ENCODE measurements at places on chromosomes 2 and 18.

GRCh38 chr18:69558052-69558451 is 157.4 kb downstream of the DOK6 start:
- DNase-seq: no peak

GRCh38 chr2:149701241-149701640 is 113.7 kb upstream of the MMADHC start:
- no peak for DNase-seq

- no peak for DNase-seq
These were observed 65.0 kb upstream of the NYAP2 start for GRCh38 chr2:225334514-225334913.

DNA sequence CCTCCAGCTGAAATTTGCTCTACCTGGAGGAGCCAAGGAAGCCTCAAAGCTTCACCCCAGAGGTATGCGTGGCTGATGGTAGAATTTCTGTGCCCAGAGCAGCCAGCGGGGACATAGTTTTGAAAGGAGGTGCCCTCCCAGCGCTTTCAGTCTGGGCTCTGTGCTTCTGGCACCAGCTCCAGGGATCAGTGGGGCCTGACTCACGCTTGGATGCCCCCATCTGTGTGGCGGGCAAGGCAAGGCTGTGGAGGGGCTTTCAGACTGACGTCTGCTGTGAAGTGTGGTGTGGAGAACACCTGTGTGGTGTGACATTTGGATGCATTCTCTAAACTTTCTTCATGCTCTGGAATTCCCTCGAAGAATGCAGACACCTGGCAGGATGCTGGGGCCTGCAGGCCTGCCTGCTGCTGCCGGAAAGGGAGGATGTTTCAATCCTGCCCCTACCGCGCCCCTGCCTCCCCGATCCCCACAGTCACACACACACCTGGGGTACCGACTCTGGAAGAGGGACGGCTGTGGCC is 84.1 kb downstream of the CTIF start:
- no peak for DNase-seq

DNA sequence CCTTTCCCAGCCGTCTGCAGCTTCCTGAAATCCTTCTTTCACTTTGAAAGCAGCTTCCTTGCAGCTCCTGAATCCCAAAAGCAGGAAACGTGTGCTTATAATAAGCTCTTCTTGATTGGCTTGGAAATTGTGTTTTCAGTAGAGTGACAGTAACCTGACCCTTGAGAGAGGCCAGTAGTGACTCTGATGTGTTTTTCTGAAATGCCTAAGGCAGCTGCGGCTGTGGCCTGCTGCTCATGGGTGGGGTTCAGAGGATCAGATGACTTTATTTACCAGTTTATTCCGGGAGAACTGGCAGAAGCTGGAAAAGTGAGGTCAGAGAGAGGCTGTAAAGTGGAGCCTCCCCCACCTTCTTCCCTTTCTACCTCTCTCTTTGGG is 31.9 kb upstream of the RPIA start:
- DNase-seq: no peak

DNA sequence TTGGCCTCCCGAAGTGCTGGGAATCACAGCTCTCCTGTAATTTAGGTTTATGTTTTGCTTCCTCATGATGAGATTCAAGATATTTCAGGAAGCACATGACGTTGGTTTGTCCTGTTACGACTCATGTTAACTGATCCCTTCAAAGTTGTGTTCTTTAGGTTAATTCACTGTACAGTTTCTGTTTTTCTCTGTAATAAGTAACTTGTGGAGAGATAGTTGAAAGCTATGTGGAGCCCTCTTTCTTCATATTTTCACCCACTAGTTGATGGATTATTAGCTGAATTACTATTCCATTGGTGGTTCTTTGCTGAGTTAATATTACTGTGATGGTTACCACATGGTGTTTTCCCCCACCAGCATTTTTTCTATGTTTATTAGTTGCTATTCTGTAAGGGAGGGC is 18.3 kb upstream of the CHCHD5 start:
- no peak for DNase-seq

DNA sequence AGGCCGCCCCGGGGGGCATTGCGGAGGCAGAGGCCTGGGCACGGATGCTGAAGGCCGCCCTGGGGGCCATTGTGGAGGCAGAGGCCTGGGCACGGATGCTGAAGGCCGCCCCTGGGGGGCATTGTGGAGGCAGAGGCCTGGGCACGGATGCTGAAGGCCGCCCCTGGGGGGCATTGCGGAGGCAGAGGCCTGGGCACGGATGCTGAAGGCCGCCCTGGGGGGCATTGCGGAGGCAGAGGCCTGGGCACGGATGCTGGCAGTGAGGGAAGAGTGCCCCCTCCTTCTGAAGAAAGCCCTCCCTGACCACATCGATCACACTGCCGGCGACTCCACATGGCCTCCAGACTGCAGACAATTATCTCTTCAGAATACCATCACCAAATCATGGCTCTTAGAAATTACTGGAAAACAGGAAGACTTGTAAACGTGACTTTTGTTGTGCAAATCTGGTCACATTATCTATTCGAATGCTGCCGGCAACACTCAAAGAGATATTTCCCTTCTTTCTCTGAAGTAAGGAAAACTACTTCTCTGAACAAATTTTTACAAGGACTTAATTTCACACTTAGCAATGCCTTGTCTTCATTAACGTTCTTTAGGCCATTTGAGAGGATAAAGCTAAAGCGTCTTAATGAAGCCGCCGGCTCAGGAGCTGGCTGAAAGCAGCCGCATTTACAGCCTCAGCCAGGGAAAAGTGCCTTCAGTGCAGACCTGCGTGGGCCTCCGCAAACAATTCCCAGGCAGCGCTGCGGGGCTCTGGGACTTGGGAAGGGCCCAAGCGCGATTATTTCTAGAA is 18.1 kb upstream of the SNTG2 start:
- DNase-seq: no peak

DNA sequence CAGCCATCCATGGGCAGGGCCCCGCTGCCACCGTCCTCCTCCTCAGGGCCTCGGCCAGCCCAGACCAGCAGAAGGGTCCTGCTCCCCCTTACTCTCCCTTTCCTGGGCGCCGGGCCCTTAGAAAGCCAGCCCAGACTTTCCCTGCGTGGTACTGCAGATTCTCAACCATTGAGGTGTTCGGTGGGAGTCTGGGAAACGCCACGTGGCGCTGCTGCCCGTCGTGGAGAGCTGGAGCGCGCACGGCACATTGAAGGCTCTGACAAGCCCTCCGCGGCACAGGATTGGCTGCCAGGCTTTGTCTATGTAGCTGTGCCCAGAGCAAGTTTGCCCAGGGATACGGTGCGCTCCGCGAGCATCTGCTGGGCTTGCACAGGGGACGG is 10.4 kb upstream of the KLHL30 start:
- DNase-seq: no peak

DNA sequence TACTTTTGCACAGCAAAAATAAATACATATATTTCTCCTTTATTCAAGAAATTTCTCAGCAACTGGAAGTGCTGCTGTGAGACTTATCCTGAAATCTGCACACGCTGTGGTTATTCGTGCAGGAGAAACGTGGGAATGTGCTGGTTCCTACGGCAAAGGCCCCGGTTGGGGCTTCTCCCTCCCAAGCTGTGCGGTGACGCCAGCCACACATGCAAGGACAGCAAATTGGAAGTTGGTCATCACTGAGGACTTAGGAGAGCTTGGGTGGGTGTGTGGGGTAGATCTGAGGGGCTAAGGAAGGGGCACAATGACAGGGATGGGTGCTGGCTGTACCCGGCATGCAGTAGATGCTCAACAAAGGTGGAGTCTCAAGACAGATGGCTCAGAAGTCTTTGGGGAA is 16.5 kb upstream of the MTCL1 start:
- no peak for DNase-seq

- DNase-seq: no peak
These were observed 166.5 kb upstream of the SALL3 start for GRCh38 chr18:78813156-78813555.

GRCh38 chr2:141791521-141791920 is 339.3 kb downstream of the LRP1B start:
- no peak for DNase-seq

DNA sequence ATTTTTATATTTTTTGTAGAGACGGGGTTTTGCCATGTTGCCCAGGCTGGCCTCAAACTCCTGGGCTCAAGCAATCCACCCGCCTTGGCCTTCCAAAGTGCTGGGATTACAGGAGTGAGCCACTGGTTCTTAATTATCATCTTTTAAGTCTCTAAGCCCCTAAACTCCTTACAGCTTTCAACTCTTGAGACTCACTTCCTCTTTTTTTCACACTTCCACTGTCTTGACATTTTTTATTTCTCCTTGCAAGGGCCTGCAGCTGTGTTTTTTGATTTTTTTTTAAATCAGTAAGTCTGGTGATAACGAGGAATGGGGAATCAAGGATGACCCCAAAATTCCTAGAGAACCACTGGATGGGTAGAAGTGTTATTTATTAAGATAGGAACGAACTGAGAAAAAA is 8.6 kb upstream of the ABCB11 start:
- DNase-seq: no peak

- no peak for DNase-seq
These were observed 126.7 kb downstream of the PRKCE start for GRCh38 chr2:45777996-45778719.

DNA sequence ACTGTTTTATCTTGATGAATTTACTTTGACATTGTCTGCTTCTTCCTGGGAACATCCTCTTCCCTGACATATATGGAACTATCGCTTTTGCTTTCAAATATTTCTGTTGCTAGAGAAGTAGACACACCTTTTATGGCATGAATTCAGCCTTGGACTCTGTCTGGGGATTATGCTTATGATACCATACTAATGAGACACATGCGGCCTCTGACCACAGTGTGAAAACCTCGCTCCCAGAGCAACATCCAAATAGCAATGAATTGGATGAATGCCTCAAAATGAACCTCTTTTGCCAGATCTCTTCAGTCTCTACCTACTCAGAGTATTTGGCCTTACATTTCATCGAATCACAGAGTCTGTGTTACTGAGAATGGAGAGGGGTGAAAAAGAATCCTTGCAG is 70.9 kb downstream of the PIEZO2 start:
- DNase-seq: no peak

DNA sequence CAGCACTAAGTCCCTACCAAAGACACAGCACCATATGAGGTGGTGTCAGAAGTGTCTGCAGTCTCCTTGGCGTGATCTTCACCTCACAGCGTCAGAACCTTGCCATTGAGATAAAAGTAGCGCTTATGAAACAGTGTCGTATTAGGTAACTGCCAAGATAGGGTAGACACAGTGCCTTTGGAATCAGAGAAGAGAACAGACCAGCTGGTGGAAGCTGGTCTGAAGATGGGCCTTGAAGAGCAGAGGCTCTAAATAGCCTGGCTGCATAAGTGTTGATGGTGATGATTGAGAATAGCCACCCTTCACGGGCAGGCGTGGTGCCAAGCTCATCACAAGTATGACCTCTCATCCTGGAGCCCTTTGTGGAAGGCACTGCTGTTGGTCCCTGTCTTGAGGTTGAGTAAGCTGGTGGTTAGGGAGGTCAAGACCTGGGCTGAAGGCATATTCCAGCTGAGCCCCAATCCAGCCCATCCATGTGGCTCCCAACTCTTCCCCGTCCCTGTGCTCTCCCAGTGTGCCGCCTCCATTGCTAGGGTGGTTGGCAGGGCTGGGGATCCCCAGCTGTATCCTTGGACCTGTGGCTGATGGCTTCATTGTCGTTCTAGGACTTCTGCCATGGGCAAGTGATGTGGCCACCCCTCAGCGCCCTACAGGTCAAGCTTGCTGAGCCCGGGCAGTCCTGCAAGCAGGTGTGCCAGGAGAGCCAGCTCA is 187.4 kb downstream of the MGAT5 start:
- no peak for DNase-seq

- no peak for DNase-seq
These were observed 97.6 kb downstream of the WDR7 start for GRCh38 chr18:56748698-56749268.

- DNase-seq: no peak
These were observed 57.0 kb downstream of the ANKMY1 start for GRCh38 chr2:240500561-240501423.

- no peak for DNase-seq
These were observed 36.1 kb downstream of the STPG4 start for GRCh38 chr2:47119001-47119400.

DNA sequence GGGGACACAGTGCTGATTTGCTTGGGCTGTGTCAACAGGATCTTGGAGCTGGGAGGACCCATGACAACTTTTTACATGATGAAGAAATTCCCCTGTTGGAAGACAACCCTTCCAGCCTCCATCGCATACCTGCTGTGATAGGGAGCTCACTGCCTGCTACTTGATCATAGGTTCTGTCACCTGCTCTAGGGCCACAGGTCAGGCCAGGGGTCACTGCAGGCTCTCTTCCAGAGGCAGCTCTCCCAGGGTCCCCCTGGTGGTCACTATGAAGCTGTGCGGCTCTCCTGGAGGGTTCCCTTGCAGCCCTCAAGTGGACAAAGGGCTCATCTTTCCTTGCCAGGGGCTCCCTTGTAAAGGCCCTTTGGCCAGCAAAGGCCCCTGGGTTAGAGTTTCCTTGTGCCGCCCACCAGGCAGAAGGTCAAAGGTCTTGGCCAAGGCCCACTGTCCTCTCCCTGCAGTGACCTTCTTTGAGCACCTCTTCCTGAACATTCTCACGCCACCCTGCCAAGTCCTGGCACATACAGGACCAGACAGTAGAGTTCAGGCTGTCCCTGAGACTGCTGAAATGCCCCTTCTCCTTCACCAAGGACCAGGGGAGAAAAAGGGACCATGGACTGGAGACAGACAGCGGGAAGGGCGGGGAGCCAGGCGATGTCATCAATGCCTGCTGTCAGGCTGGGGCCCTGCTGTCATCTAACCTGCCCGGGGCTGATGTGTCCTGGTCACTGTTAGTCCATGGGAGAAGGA is 345.1 kb downstream of the DYSF start:
- no peak for DNase-seq

- no peak for DNase-seq
These were observed 10.1 kb downstream of the TWIST2 start for GRCh38 chr2:238857959-238858358.

DNA sequence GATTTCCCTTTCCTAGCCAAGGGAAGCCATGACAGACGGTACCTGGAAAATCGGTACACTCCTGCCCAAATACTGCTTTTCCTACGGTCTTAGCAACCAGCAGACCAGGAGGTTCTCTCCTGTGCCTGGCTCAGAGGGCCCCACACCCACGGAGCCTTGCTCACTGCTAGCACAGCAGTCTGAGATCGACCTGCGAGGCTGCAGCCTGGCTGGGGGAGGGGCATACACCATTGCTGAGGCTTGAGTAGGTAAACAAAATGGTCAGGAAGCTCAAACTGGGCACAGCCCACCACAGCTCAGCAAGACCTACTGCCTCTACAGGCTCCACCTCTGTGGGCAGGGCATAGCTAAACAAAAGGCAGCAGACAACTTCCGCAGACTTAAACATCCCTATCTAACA is 6.8 kb upstream of the CD207 start:
- no peak for DNase-seq

- no peak for DNase-seq
These were observed 130.2 kb upstream of the MAP3K20 start for GRCh38 chr2:172945510-172945850.
